ENCODE measurements at places on chromosomes 13 and 19. TPM values are rescaled to one million over a fixed set of nuclear protein-coding genes. Genes with fewer than 3 reads are reported as not detected.

DNA sequence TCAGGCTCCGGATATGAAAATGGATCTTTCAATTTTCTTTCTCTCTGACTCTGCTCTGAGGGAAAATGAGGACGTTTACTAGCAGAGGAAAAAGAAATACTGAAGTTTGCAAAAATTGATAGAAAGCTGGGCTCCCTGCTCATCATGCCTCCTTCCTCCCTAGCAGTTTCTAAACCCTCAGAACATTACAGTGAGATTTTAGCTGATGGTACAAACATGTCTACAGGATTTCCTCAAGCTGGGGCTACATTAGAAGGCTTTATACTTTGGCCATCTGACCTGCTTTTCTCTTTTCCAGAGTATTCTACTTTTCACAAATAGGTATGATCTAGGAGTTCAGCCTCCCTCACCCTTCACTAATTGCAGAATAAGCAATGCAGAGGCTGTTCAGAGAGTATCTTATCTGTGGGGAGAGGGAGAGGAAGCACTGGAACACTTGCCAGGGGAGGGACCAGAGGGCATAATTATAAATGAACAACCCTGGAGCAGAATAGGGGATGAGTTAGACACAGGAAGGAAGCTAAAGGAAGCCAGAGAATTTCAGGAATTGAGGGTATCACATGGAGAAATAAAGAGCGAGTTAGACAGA is 30.0 kb downstream of the CEACAM1 start:
- H3K4me1 ChIP-seq = peaks cover 9% of the 10 kb centered on the region
- no peak overlapping the region for H3K27ac ChIP-seq
- no peaks in the 10 kb centered on the region for H3K27me3 ChIP-seq
- no peaks in the 10 kb centered on the region for H3K36me3 ChIP-seq
- no peak for DNase-seq

GRCh38 chr13:44649104-44649428 is 72.9 kb upstream of the TSC22D1 start:
- no peak for DNase-seq
- H3K27me3 ChIP-seq = no peaks in the 10 kb centered on the region
- H3K36me3 ChIP-seq = no peaks in the 10 kb centered on the region
- peaks cover 9% of the 10 kb centered on the region for H3K4me1 ChIP-seq

DNA sequence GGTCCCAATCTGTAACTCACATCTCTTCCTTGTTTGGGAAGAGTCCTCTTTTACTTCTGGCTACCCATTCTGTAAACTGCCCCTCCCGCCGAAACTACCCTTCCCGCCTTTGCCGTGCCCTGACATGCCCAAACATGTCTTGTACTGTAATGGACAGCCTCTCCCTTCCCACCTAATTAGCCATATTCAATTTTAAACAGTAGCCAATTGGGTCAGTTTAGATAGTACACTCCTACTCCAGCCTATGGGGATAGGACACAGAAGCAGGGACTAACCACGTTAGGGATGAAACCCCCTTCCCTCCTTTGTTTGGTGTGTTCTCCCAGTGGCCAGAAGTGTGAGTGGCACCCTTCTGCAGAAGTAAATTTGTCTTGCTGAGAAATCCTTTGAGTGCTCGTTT is 34.2 kb downstream of the SACS start:
- no peak overlapping the region for H3K27ac ChIP-seq
- no peak for DNase-seq
- no peaks in the 10 kb centered on the region for H3K4me1 ChIP-seq
- H3K36me3 ChIP-seq = no peaks in the 10 kb centered on the region
- no peaks in the 10 kb centered on the region for H3K27me3 ChIP-seq

The NOSIP gene
- total RNA-seq = 133 TPM

The ATP4B gene
- total RNA-seq = not detected

- DNase-seq = no peak
- no peak overlapping the region for H3K4me3 ChIP-seq
- no peaks in the 10 kb centered on the region for H3K4me1 ChIP-seq
- no peaks in the 10 kb centered on the region for H3K27me3 ChIP-seq
These were observed 14.3 kb downstream of the LATS2 start for GRCh38 chr13:21047087-21047486.

GRCh38 chr13:23915308-23915707 is 18.0 kb upstream of the C1QTNF9B start:
- DNase-seq = peak; percentile 24
- no peak overlapping the region for H3K4me3 ChIP-seq
- no peaks in the 10 kb centered on the region for H3K36me3 ChIP-seq
- H3K4me1 ChIP-seq = no peaks in the 10 kb centered on the region

- H3K36me3 ChIP-seq = peaks cover 13% of the 10 kb centered on the region
- H3K27me3 ChIP-seq = no peaks in the 10 kb centered on the region
These were observed 610 bp downstream of the ZNF791 start for GRCh38 chr19:12611361-12611699.

- peaks cover 58% of the 10 kb centered on the region for H3K27me3 ChIP-seq
- H3K4me3 ChIP-seq = no peak overlapping the region
- DNase-seq = no peak
- no peaks in the 10 kb centered on the region for H3K36me3 ChIP-seq
- no peaks in the 10 kb centered on the region for H3K4me1 ChIP-seq
- H3K27ac ChIP-seq = no peak overlapping the region
These were observed 30.3 kb downstream of the SHISA2 start for GRCh38 chr13:26021516-26021915.

The SLC1A6 gene
- total RNA-seq = not detected

The ZNF787 gene
- 40.3 TPM for total RNA-seq

- H3K27ac ChIP-seq = no peak overlapping the region
- H3K27me3 ChIP-seq = peaks cover 18% of the 10 kb centered on the region
- H3K36me3 ChIP-seq = no peaks in the 10 kb centered on the region
- H3K4me1 ChIP-seq = no peaks in the 10 kb centered on the region
- no peak overlapping the region for H3K4me3 ChIP-seq
These were observed 61.0 kb downstream of the NHLRC3 start for GRCh38 chr13:39099231-39099630.

The CGB5 gene
- total RNA-seq = not detected

GRCh38 chr13:23690668-23691067 is 120.5 kb downstream of the TNFRSF19 start:
- H3K4me3 ChIP-seq = no peak overlapping the region
- H3K27me3 ChIP-seq = no peaks in the 10 kb centered on the region
- DNase-seq = no peak
- no peaks in the 10 kb centered on the region for H3K36me3 ChIP-seq

The ZNF784 gene
- total RNA-seq = 5.3 TPM

GRCh38 chr13:35554972-35555623 is 78.6 kb upstream of the MAB21L1 start:
- H3K36me3 ChIP-seq = no peaks in the 10 kb centered on the region
- no peaks in the 10 kb centered on the region for H3K4me1 ChIP-seq
- H3K27me3 ChIP-seq = no peaks in the 10 kb centered on the region
- H3K4me3 ChIP-seq = no peak overlapping the region
- no peak overlapping the region for H3K27ac ChIP-seq

GRCh38 chr19:19004144-19004543 is 29.2 kb downstream of the SUGP2 start:
- H3K36me3 ChIP-seq = peaks cover 56% of the 10 kb centered on the region
- H3K4me3 ChIP-seq = no peak overlapping the region
- H3K4me1 ChIP-seq = no peaks in the 10 kb centered on the region

DNA sequence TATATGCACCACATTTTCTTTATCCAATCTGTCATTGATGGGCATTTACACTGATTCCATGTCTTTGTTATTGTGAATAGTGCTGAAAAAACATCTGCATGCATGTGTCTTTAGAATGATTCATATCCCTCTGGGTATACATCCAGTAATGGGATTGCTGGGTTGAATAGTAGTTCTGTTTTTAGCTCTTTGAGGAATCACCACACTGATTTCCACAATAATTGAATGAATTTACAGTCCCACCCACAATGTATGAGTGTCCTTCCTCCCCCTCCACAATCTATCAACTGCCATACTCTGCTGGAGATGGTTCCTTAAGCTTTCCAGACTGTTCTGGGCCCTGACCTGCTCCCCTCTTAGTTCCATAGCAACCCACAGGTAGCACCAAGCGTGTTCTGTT is 667.0 kb downstream of the LIG4 start:
- H3K27me3 ChIP-seq = no peaks in the 10 kb centered on the region
- no peak overlapping the region for H3K27ac ChIP-seq
- H3K36me3 ChIP-seq = no peaks in the 10 kb centered on the region
- no peaks in the 10 kb centered on the region for H3K4me1 ChIP-seq
- no peak overlapping the region for H3K4me3 ChIP-seq

- no peak for DNase-seq
- no peaks in the 10 kb centered on the region for H3K4me1 ChIP-seq
- H3K4me3 ChIP-seq = no peak overlapping the region
- H3K27me3 ChIP-seq = peaks cover 33% of the 10 kb centered on the region
These were observed 242.4 kb upstream of the TMTC4 start for GRCh38 chr13:100917011-100917410.

GRCh38 chr13:39810091-39810877 is 154.8 kb downstream of the COG6 start:
- H3K36me3 ChIP-seq = no peaks in the 10 kb centered on the region
- no peak overlapping the region for H3K4me3 ChIP-seq
- no peak for DNase-seq
- no peaks in the 10 kb centered on the region for H3K4me1 ChIP-seq
- peaks cover 10% of the 10 kb centered on the region for H3K27me3 ChIP-seq

DNA sequence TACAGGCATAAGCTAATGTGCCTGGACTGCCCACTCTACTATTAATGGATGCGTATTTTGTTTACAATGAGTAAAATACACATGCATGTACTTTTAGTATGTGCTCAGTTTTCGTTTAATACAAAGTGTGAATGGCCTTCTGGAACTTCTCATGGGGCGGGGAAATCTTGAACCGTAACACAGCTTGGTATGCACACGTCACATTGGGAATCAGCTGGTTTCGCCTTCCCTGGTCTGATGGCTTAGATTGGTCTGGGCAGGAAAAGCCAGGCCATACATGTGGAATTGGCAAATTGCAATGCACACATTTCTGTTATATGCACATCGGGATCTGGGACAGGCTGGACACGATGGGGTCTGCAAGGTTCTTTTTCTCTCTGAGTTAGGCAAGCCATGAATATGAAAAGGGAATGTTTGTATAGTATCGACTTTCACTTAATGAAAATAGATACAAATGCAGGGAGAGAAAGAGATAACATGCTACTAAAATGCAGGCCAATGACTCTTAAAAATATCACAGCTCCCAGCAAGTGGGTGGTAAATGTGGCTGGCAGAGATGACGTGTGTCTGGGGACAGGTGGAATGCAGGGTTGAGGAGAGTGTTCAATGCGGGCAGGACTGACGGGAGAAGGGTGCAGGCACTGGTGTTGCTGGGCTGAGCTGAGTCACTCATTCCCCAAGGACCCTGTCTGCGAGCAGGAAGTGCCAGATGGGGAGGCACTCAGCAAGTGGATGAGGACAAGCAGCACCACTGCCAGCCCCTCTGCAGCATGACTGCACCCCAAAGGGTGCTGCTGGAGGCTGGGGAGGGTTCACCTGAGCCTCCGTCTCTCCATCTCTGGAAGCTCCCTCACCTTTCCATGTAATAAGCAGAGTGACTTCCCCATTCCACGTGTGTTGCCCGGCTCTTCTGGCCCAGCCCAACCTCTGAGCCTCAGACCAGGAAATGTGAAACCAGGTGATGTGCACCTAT is 204.0 kb upstream of the GPR12 start:
- no peaks in the 10 kb centered on the region for H3K4me1 ChIP-seq
- no peak overlapping the region for H3K4me3 ChIP-seq
- no peaks in the 10 kb centered on the region for H3K27me3 ChIP-seq
- no peak overlapping the region for H3K27ac ChIP-seq

GRCh38 chr19:58091251-58091995 is 6.6 kb downstream of the ZSCAN18 start:
- H3K27ac ChIP-seq = no peak overlapping the region
- no peak for DNase-seq
- H3K27me3 ChIP-seq = no peaks in the 10 kb centered on the region
- no peaks in the 10 kb centered on the region for H3K36me3 ChIP-seq
- no peak overlapping the region for H3K4me3 ChIP-seq
- no peaks in the 10 kb centered on the region for H3K4me1 ChIP-seq

The MCF2L gene
- 19.3 TPM for total RNA-seq

The CRX gene
- not detected for total RNA-seq

The NEK3 gene
- total RNA-seq = 15.7 TPM

- no peak overlapping the region for H3K4me3 ChIP-seq
- no peaks in the 10 kb centered on the region for H3K36me3 ChIP-seq
- no peak for DNase-seq
- H3K4me1 ChIP-seq = no peaks in the 10 kb centered on the region
- no peak overlapping the region for H3K27ac ChIP-seq
- 0 out of 2 replicates have a peak, but pooled peaks cover 7% of the 10 kb centered on the region for H3K27me3 ChIP-seq
These were observed 90.3 kb upstream of the SOX1 start for GRCh38 chr13:111976474-111977178.

DNA sequence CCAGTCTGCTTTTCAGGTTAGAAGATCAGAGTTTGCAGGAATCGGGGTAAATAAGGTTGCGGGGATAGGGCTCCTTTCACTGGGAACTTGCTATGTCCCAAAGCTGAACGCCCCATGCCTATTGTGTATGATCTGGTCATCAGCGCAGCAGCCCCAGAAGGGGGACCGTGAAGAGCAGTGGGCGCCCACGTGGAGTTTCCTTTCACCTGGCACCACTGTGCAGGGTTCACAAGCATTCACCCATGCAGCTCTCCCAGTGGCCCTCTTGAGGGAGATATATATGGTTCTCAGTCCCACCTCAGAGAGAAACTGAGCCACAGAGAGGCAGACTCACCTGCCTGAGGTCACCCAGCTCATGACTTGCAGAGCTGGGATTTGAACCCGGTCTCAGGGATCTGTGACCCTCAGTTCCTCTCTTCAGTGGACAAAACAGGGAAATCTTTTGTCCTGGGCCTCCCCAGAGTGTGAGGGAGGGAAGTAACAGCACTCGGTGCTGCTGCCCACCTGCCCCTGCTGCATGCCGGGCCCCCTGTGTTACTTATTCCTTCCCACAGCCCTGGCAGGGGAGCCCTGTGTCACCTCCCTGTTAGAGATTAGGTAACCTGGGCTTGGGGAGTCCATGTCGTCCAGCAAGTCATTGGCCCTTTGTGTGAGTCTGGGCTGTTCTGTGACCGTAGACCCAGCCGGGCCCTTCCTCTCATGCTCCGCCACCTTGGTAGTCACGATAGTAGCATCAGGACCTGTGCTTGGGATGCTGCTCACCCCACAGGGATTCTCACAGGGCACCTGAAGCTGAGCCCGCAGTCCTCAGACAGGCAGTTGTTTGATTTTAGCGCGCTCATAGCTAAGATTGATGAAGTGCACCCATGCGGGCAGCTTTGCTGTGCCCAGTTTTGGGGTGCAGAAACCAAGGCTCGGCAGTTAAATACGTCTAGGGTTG is 27.9 kb downstream of the PPP5C start:
- no peak overlapping the region for H3K4me3 ChIP-seq
- DNase-seq = no peak
- no peaks in the 10 kb centered on the region for H3K27me3 ChIP-seq
- H3K27ac ChIP-seq = peak overlapping the region; percentile 19
- peaks cover 34% of the 10 kb centered on the region for H3K4me1 ChIP-seq
